ENCODE measurements at places on chromosomes 12 and 14.

DNA sequence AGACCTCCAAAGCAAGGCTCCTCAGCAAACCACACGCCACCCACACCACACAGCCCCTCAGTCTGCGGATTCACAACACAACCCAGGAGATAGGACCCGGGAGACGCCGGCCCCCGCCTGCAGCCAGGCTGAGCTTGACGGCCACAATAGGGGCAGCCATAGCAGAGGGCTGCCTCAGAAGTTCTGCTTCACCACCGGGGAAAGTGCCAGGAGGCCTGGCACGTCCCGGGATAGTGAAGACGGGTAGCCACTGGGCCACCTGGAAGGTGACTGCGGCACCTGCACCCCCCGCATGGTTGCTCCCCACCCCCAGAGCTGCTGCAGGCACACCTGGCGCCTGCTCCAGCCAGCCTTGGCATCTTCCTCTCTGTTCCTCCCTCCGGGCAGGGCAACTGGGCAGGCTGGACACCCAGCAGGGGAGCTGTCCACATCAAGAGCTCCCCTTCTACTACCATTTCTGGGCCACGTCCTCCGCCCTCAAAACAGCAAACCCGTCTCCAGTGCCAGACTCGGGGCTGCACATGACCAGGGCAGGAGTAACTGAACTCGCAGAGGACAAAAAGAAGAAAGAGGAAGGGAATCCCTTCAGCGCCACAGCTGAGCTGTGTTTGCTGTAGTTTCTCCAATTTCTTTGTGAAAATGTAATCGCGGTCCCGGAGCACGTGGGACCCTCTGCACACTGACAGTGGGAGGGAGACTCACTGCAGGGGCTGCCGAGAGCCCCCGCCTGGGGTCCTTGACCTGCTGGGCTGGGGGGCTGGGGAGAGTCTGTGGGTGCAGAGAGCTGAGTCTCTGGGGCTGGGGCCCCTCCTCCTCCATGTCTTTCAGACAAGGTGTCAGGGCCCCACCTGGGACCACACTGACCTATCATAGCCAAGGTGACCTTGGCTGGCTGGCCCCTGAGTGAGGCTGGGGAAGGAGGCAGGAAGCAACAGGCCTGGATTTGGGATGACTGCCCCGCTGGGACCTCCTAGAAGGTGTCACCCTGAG, 74.2 kb upstream of the C14orf180 start:
- no peak overlapping the region for H3K4me3 ChIP-seq
- no peaks in the 10 kb centered on the region for H3K36me3 ChIP-seq
- no peaks in the 10 kb centered on the region for H3K4me1 ChIP-seq

DNA sequence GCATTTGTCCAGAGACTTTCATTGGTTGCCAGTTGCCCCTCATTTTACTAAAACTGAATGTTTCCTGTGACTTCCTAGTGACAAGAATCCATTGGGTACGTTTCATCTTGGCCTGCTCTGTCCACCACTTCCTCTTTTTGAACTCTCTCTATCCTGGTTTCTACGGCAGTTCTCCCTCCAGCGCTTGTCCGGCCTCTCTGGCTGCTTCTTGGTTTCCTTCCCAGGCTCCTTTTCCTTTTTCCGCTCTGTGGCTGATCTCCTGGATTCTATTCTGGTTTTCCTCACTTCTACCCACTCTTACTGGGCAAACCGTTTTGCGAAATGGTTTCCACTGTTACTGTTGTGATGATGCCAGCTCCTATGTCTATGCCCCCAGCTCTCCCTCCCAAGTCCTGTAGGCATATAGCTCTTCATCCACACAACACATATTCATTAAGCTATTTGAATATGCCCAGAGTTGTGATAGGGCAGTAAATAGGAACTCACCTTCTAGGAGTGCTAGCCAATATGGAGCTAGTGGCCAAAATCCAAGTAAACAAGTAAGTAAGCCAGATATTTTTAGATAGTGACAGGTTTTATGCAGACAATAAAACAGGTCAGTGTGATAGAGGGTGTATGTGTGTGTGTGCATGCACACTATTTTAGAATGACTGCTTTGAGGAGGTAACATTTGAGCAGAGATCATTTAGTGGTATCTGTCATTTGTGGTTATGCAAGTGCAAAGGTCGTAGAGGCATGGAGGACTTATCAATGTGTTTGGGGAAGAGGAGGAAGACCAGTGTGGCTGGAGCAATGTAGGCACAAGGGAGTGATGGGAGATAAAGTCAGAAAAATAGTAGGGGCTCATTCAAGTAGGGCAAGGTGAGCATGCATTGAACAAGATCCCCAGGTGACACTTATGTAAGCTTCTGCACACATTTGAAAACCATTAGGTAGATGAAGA, 27.9 kb upstream of the CTDSP2 start:
- H3K36me3 ChIP-seq: no peaks in the 10 kb centered on the region
- peaks cover 3% of the 10 kb centered on the region for H3K27me3 ChIP-seq
- H3K4me3 ChIP-seq: no peak overlapping the region
- no peak overlapping the region for H3K27ac ChIP-seq
- DNase-seq: no peak

- no peaks in the 10 kb centered on the region for H3K4me1 ChIP-seq
- no peak overlapping the region for H3K4me3 ChIP-seq
- H3K27ac ChIP-seq: no peak overlapping the region
- DNase-seq: no peak
- no peaks in the 10 kb centered on the region for H3K27me3 ChIP-seq
Measured at GRCh38 chr12:89070603-89071002, 281.7 kb downstream of the DUSP6 start.

DNA sequence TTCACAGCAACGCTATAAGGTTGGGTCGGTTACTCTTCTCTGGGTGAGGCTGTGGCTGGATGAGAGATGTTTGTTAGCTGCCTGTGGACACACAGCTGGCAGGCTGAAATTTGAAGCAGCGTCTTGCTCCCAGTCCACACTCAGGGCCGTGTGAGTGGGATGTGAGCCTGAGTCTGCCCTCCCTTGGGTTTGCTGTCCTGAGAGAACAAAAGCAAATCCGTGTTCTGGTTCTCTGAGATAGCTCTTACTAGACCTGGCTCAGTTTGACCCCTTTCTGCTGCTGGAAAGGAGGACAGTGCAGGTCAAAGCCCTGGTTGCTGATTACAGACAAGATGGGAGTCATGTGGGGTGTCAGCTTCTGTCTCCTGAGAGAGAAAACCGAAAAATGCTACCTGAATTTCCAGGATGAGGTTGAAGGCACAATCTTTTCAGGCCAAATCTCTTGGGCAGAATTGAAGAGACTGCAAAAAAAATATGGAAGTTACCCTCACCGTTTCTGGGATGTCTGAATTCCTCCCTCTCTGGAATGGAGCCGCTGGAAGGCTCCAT, 270.8 kb downstream of the ZFP36L1 start:
- H3K27ac ChIP-seq: no peak overlapping the region
- H3K4me1 ChIP-seq: no peaks in the 10 kb centered on the region
- H3K4me3 ChIP-seq: no peak overlapping the region
- H3K27me3 ChIP-seq: no peaks in the 10 kb centered on the region

GRCh38 chr14:102491366-102491765, 18.2 kb downstream of the ANKRD9 start:
- H3K36me3 ChIP-seq: no peaks in the 10 kb centered on the region
- no peak overlapping the region for H3K4me3 ChIP-seq
- no peaks in the 10 kb centered on the region for H3K4me1 ChIP-seq

DNA sequence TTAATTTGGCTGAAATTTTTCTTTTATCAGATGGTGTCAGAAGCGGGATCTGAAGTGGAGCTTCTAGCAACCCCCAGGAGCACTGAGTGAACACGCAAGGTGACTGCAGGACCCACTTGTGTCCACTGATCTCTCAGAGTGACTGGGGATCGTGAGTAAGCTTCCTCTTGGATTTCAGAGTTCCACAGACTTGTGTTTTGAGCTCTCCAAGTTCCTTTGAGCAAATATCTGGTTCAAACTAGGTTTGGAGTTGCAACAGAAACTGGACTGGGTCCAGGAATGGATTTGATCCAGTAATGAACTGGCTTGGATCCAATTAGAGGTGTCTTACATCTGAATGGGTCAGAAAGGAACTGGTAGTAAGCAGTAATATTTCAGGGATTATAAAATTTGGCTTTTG, 24.7 kb upstream of the B4GALNT1 start:
- H3K27me3 ChIP-seq: peaks cover 2% of the 10 kb centered on the region
- H3K36me3 ChIP-seq: no peaks in the 10 kb centered on the region
- no peak overlapping the region for H3K4me3 ChIP-seq
- H3K27ac ChIP-seq: no peak overlapping the region
- DNase-seq: no peak

- H3K4me3 ChIP-seq: no peak within 1 kb of the TSS
- DNase-seq: no peak
- no peak within 1 kb of the TSS for H3K27ac ChIP-seq
Measured at GRCh38 chr14:94581127-94581999, at the start of gene SERPINA5. Gene SERPINA5 (plus strand): TSS chr14:94581426. CDS start chr14:94587363, 5,937 bp downstream.

GRCh38 chr14:94681300-94682060, 69.3 kb downstream of the SERPINA3 start:
- no peak for DNase-seq
- no peaks in the 10 kb centered on the region for H3K36me3 ChIP-seq
- no peaks in the 10 kb centered on the region for H3K27me3 ChIP-seq
- H3K27ac ChIP-seq: no peak overlapping the region
- H3K4me3 ChIP-seq: no peak overlapping the region

DNA sequence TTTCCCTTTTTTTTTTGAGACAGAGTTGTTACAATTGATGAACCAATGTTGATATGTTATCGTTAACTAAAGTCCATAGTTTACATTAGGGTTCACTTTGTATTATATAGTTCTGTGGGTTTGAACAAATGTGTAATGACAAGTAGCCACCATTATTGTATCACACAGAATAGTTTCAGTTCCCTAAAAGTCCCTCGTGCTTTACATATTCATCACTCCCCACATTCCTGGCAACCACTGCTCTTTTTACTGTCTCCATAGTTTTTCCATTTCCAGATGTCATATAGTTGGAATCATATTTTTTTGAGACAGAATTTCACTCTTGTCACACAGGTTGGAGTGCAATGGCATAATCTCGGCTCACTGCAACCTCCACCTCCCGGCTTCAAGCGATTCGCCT, 12.5 kb downstream of the HSD17B6 start:
- DNase-seq: no peak
- H3K36me3 ChIP-seq: no peaks in the 10 kb centered on the region
- H3K4me1 ChIP-seq: no peaks in the 10 kb centered on the region

DNA sequence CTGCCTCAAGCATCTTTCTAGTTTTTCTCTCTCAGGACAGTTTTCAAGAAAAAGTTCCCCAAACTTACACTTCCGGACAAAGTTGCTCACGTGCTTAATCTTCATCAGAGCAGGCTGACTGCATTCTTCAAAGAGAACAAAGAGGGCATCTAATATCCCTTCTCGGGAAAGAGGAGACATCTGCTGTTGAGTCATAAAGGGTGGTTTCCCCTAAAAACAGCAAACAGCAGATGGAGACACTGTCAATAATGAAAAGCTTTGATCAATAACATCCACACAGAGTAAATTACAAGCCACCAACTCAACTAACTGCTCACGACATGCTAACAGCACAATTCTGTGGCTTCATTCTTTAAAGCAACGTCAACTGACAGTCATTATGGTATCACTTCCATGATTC, 8.1 kb downstream of the CIT start:
- no peak overlapping the region for H3K27ac ChIP-seq
- no peaks in the 10 kb centered on the region for H3K36me3 ChIP-seq
- H3K27me3 ChIP-seq: no peaks in the 10 kb centered on the region
- no peaks in the 10 kb centered on the region for H3K4me1 ChIP-seq

GRCh38 chr12:74619884-74620283, 82.2 kb downstream of the ATXN7L3B start:
- no peaks in the 10 kb centered on the region for H3K27me3 ChIP-seq
- no peaks in the 10 kb centered on the region for H3K4me1 ChIP-seq
- H3K36me3 ChIP-seq: no peaks in the 10 kb centered on the region
- H3K4me3 ChIP-seq: no peak overlapping the region

DNA sequence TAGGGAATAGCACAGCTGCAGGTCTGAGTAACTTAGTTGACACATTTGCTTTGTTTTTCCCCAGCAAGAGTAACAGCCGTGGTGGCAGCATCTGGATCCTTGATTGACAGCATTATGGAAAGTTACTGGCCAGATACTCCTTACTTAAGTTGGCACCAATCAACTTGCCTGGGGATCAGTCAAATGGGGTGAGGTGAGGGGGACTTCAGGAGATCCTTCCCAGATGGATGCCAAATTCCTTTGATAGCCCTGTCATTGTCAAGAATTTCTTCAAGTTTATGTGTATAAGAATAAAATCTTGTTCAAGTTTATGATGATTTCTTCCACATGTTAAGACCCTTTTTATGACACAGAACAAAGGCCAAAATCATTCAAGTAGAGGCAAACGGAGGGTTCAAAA, 618.4 kb downstream of the SLC6A15 start:
- H3K4me3 ChIP-seq: no peak overlapping the region
- H3K36me3 ChIP-seq: no peaks in the 10 kb centered on the region
- DNase-seq: no peak

GRCh38 chr14:92215579-92215978, 93.8 kb downstream of the CPSF2 start:
- no peaks in the 10 kb centered on the region for H3K4me1 ChIP-seq
- no peak overlapping the region for H3K27ac ChIP-seq

DNA sequence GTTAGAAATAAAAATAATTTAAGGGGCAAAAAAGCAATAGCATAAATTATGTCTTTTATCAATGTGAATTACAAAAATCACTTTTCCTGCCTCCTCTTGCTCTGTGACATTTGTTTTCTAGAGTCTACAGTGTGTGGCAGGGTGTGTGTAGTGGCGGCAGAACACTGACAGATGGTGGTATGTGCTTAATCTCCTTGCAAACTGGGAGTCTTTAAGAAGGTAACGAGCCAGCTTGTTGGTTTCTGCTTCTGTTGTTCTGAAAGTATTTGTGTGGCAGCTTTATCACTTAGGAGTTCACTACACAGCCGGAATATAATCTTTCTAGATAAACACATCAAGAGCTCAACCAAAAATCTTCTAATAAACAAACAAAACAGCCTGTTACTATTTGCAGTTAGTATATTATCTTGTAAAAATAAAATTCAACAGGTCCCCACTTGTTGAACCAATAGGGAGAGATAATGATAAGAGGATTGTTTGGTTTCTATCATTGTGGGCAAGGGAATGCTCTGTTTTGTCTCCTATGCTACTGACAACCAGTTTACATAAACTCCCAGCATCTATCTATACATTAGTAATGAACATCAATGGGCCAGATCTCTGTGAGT, 13.0 kb downstream of the CDKL1 start:
- DNase-seq: no peak
- H3K27ac ChIP-seq: no peak overlapping the region
- no peak overlapping the region for H3K4me3 ChIP-seq

GRCh38 chr12:113766131-113766878, 199.8 kb downstream of the RBM19 start:
- no peak for DNase-seq
- H3K36me3 ChIP-seq: no peaks in the 10 kb centered on the region
- H3K4me3 ChIP-seq: no peak overlapping the region
